ENCODE measurements at places on chromosomes 5 and 9.
A peak's percentile ranks its signal among the peaks of the same experiment; 100 is the strongest.

- DNase-seq, result peak; percentile 62
Observed at GRCh38 chr9:90801241-90801972, at the start of gene SYK. TSS of gene SYK (plus strand) at chr9:90801819. CDS start at chr9:90843899, 42,080 bp downstream.

DNA sequence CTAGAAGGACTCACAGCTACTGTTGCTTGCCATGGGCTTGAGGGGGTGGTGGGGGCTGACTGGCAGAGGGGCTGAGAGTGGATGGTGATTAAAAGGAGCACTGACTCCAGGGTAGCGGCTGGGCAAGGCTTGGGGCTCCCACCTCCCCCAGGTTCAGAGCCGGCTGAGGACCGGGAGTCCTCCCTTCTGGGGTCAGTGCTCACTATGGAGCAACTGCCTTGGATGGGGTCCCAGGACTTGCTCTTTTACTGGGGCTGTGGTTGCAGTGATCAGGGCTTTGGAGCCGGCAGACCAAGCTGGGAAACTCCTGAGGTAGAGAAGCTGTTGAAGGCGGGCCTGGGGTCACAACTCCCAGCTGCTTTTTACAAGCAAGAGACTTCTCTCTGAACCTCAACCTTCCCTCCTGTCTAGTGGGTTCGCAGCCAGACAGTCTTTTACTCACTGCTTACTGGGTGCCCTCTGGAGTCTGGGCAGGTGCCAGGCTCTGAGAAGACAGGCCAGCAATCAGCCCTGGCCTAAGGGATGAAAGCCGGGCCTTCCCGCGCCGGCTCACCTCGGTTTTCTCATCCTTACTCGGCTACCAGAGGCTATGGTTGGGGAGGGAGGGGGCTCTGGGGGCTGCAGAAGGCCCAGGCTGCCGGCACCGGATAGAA, 795 bp upstream of the ASS1 start:
- DNase-seq, result no peak

- DNase-seq, result peak; percentile 44
Observed at GRCh38 chr5:132086277-132086794, 12.7 kb downstream of the CSF2 start.

DNA sequence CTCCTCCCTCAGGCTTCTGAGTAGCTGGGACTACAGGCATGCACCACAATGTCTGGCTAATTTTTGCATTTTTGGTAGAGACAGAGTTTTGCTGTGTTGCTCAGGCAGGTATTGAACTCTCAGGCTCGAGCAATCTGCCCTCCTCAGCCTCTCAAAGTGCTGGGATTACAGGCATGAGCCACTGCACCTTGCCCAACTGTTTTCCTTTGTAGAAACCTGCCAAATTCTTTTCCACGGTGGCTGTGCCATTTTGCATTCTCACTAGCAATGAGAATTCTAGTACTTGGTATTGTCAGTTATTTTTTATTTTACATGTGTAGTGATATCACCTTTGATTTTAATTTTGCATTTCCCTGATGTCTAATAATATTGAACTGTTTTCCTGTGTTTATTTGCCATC, 7.8 kb downstream of the RMI1 start:
- DNase-seq, result no peak

DNA sequence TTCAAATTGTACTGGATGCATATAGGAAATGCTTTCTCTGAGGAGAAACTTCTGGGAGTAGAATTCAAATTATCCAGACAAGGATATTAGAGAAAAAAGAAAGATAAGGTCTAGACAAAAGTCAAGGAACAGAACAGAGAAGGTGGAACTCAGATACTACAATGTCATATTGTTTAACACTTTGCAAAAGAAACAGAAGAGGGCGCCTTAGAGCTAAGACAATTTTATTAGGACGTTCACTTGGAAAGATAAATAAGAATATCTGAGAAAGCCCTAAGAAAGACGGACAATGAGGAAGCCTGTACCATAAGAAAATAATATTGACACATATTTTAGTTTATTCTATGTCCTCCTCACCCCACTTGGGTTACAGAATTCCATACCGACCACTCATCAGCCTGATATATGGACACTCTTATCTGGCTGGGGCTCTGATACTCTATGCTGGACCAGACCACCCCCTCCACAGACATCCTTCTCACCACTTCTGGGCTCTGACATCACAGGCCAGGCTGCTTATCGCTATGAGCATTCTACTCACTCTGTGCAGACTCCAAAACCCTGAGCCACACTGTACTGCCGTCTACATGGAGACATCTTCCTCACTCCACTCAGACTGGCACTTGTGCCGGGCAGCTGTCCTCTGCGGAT, 9.1 kb upstream of the AK3 start:
- DNase-seq, result peak; percentile 63

GRCh38 chr5:143051244-143052058, 281.3 kb downstream of the ARHGAP26 start:
- no peak for DNase-seq

DNA sequence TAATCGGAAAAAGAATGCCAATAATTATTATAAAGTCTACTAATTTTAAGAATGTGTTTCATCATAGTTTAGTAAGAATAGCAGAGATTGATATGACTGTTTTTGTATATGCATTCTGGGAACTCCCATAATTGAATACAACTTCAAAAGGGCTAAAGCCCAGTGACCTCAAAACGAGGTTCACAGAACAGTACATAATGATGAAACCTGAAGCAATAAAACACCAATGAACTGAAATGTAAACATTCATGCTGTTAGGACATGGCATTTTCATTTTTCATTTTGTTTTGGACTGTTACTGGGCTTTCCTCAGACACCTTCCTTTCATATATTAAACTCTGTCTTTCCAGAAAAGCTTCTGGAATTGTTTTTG, 684 bp upstream of the JMY start:
- DNase-seq, result peak; percentile 78

DNA sequence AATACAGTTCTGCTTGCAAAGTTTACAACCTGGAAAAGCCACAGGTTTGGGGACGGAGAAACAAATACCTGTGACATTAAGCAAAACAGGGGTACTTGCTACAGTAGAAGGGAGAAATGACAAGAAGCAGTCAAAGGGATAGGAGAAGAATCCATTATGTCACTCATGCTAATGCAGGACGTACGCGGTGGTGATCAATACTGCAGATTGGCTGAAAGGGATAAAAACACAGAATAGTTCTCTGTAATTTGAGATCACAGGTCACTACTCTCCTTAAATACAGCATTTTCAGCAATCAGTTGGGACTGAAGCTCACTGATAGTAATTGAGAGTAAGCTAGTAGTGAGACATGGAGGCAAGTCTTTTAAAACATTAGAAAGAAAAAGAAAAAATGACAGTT, 130.3 kb upstream of the MTAP start:
- DNase-seq, result no peak

DNA sequence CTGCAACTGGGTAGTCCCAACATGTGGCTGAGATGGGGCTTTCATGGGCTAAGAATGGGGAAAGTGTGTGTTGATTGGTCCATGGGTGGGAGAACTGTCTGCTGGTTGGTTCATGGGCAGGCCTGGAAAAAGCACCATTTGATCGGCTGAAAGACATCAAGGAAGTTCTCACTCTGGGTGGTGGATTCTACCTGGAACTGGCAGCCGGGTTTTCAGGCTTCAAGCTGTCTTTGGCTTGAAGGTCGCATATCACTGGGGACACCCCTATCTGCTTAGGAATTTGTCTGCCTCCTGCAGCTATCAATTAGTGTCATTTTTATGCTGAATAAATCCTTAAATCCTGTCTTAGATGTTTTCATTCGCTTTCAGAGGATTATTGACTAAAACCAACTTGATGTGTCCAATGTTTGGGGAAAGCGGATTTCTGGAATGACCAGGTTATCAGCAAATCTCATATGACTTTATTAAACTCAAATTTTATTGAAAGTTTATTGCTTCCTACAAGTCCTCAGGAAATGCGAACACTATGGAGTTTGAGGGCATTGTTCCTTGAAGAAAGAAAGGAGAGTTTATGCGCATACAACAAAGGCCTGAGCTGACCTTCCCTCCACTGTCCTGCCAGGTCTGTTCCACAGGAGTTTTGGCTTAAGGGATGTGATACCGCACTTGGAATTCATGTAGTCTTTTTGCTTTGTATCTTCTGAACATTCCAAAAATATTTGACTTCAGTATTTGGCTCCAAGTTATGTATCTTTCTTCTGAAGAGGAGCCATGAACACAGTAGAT, 451.1 kb downstream of the TUSC1 start:
- DNase-seq, result no peak

DNA sequence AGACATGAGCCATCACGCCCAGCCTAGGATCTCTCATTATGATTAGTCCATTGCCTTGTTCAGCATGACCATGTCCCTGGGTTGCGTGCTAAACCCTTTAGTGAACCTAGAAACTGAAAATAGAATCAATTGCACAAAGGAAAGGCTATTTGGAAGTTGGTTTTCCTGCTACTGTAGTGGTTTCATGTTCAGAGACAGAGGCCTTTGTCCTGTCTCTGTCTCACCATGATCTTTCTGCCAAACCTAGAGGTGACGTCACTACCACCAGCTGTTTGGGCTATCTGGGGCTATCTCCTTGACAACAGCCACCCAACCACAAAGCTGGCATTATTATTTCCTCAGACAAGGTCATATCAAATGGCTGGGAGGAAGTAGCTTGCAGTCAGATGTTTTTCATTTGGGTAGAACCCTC, 4.0 kb upstream of the CDK5RAP2 start:
- DNase-seq, result peak; percentile 92

DNA sequence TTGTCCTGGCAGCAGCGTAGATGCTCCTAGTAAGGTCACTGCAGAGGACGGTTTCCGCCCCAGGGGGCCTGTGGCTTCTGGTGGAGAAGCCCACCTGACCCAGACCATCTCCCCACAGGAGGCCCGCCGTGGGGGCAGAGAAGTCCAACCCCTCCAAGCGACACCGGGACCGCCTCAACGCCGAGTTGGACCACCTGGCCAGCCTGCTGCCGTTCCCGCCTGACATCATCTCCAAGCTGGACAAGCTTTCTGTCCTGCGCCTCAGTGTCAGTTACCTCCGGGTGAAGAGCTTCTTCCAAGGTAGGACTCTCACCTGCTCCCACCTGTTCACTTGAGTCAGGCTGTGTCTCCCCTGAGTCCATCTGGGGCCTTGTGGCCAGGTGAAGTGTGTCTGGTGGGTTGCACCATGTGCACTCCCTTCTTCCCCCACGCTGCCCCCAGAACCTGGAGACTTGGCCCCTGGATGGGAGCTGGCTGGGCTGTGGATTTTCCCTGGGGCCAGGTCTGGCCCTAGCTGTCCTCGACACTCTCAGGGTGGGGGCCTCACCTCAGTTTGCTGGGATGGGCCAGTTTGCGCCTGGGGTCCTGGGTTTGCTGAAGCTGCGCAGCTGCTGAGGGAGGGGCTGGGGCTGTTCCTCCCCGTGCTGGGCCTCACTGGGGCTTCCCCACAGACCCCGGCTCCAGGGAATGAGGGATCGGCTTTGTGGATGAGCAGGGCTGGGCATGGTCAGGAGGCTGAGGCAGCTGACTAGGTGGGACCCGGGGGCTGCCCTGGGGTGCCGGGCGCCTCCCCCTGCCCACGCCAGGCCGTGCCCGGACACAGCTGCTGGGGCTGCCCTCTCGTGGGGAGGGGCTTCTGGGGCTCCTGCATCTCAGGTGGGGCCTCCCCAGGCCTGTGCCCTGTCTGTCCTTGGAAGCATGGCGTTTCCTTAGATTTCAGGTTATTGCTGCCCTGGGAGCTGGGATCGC, 32.4 kb downstream of the AHRR start:
- DNase-seq, result no peak

DNA sequence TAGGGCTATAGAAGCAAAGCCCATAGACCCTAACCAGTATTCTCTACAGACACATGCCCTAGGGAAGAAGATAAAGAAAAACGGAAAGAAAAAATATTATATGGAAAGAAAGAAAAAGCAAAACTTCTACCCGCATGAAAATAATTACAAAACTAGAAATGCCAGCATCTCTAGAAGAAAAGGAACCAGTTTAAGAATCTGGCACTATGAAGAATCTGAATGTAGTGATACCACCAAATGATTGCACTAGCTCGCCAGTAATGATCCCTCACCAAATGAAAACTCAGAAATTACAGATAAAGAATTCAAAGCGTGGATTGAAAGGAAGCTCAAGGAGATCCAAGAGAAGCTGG, 341.9 kb upstream of the GRIA1 start:
- DNase-seq, result no peak

DNA sequence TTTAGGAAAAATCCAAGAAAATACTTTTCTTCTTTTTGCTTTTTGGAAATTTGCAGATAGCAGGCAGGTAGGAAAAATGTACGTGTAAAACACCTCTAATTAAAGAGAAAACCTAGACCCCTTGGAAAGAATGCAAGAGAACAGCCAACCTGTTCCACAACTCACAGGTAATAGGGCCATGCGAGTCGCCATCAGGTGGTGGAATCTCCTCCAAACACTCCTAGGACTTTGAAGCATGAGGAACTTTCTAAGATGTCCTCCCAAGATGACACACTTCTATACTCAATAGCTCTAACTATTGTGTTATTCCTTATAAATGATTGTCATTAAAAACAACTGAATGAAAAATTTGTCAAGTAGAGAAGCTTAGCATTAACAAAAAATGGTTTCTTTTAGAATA, 174.0 kb downstream of the TMC1 start:
- DNase-seq, result peak; percentile 4
